Kidney (tissue), 22 donors: ENCODE measurements at places on chromosomes 1 and 21.
A peak's percentile ranks its signal among the peaks of the same experiment; 100 is the strongest.

- DNase-seq: no peak
Observed at GRCh38 chr1:19182223-19182622, 27.8 kb downstream of the UBR4 start.

- DNase-seq: no peak
Observed at GRCh38 chr1:23514111-23514679, 16.8 kb downstream of the E2F2 start.

- peak; percentile 22 for DNase-seq
Observed at GRCh38 chr1:173507847-173508209, 30.7 kb downstream of the PRDX6 start.

DNA sequence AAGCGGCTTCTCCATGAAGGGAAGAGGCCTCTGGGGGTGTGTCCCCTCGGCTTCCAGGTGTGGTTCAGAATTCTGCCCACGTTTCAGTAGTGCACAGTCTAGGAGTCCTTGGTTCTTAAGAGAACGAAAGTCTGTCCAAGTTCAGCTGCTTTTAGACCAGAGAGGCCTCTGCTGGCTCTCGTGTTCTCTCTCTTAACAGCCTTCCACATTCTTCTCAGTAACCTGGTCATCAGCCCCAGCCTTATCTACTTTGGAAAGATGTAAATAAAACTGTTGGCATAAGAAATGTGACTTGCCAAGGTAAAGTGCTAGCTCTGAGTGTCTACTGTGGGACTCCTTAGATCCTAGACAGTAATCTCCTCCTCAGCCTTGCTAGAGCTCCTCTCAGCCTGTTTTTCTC is 15.3 kb upstream of the STUM start:
- DNase-seq: no peak

- peak; percentile 58 for DNase-seq
Observed at GRCh38 chr1:143653429-143653802, 318.4 kb downstream of the FAM72C start.

GRCh38 chr1:210328032-210328745 is 513 bp upstream of the HHAT start:
- DNase-seq: no peak

DNA sequence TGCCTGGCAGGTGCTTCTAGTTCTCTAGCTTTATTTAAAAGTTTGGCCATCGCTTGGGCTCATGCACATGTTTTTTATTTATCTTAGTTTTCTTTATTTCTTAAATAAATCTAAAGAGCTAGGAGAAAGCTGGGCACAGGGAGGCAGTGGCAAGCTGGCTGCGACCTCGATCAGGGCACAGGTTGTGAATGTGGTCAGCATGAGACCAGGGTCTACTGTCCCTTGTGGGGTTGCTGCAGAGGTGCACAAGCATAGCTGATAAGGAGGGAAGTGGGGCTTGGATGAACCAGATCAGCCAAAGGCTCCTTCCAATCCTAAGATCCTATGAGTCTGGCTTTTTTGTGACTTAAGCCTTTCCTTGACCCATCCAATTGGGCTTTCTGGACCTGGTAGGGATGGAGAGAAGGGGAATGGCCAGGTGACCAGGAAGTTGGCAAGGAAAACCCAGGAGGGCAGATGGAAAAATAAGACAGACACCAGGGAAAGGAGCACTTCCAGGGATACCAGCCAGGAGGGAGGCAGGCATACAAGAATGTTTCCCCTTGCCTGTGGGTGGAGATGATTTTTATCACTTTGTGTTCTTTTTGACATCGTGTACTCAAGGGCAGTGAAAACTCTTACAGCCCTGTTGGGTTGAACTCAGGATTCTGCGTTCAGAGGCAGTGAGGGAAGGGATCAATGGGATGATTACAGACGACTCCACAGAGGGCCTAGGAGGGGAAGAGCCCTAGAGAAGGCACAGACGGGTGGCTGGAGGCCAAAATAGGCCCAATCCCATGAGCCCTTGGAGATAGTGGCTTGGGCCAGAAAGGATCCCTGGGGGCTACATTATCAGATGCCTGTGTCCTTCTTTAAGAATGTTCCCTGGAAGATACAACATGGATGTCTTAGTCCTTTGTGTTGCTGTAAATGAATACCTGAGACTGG is 8.5 kb downstream of the CYP4B1 start:
- no peak for DNase-seq

GRCh38 chr1:11529763-11530730 is 51.1 kb downstream of the DISP3 start:
- no peak for DNase-seq

DNA sequence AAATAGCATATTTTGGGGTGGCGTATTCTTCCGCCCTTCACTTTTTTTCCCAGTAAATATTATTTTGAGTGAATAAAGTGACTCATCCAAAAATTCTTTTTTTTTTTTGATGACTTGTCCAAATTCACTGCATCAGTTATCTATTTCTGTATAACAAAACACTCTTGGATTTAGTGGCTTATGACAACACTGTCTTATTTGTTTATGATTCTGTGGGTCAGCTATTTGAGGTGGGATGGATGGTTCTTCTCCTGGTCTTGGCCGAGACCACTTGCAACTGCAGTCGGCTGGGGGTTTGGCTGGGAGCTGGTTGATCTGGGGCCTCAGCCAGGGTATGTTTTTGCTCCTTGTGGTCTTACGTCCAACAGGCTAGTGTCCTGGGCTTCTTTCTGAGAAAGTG is 39.9 kb upstream of the SRSF10 start:
- DNase-seq: no peak

DNA sequence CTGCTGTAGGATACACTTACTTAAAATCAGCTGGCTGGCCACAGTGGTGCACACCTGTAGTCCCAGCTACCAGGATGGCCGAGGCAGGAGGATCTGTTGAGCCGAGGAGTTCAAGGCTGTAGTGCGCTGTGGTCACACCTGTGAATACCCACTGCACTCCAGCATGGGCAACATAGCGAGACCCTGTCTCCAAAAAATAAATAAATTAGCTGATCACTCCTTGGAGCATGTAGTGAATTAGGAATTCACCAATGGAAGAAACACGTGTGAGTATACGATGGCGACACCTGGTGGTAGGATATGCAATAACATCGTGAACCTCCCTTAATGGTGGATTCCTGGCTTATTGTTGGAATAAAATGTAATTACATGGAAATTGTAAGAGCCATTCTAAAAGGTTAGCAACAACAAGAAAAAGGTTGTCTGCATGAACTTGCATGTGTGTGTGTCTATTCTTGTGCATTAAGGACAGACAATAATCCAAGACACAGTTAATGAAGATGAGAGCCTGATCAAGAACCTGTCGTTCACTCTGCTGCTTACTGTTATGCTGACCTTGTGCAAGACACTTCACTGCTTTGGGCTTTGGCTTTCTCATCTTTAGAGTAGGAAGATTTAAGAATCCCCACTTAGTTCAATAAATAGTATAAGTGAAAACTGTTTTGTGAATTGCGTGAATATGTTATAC is 38.6 kb upstream of the COX20 start:
- DNase-seq: peak; percentile 82

DNA sequence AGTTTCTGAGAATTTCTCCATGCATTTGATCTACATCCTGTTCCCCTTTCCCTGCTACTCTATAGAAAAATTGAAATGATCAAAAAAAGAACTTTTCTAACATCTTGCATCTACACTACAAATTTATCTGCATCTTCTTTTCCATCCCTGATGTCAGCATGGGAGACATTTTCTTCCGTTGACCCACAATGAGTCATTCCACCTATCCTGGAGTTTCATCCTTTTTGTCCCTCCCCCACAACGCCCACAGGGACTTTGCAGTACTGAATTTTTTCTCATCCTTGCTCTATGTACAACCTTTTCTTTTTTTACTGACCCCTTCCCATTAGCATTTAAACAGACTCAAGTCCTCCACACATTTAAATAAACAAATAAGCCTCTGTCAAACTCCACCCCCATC is 112.2 kb upstream of the MROH9 start:
- DNase-seq: no peak
